Aorta (tissue), 5 donors: ENCODE measurements at places on chromosomes 7 and 10. TPM values are rescaled to one million over a fixed set of nuclear protein-coding genes. Genes with fewer than 3 reads are reported as not detected.

DNA sequence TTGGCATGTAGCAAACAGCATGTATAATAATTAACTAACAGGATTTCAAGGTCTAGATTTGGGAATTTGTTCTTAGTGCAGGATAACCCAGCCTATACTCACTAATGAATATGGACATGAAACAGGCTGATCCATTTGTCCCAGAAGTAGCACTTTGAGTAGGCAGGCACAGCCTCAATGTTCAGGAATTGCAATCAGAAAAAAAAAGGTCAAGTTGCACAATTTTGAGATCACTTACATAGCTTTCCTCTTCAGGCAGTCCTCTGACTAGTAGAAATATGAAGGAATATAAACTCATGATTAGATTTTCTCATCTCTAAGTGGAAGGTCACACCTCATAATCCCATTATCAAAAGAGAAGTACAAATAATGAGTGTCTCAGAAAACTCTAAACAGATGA lies 921.4 kb upstream of the CELF2 start:
- no peak for DNase-seq

GRCh38 chr7:7237201-7237977 lies 55.0 kb downstream of the C1GALT1 start:
- no peak for DNase-seq

MYH16 gene
- not detected for total RNA-seq

DNA sequence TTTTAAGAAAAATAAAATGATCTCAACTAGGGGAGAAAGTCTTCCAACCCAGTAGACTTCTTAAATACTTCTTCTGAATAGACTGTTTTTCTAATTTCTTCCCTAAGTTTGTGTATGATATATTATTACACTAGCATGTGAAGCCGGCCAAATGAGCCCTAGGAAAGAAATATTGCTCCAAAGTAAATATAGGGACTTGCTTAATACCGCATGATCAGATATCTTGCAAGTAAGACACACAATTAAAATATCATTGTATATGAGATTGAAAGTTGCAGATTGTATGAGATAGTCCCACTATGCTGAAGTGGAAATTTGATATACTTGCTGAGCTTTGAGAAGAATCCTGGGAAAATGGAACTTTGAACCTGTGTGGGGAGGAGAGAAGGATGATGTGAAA lies 225.7 kb downstream of the BAMBI start:
- DNase-seq, result no peak

GRCh38 chr7:46716926-46717325 lies 795.9 kb upstream of the IGFBP3 start:
- no peak for DNase-seq
